Activated CD4-positive, alpha-beta T cell treated with anti-CD3 and anti-CD28 coated beads, Interleukin-2, amount 50 U/mL, for 4 hours (primary cell): ENCODE measurements at places on chromosomes 2 and 18.
A peak's percentile ranks its signal among the peaks of the same experiment; 100 is the strongest.

- DNase-seq: no peak
Measured at GRCh38 chr2:185381631-185382030, 357.0 kb upstream of the FSIP2 start.

DNA sequence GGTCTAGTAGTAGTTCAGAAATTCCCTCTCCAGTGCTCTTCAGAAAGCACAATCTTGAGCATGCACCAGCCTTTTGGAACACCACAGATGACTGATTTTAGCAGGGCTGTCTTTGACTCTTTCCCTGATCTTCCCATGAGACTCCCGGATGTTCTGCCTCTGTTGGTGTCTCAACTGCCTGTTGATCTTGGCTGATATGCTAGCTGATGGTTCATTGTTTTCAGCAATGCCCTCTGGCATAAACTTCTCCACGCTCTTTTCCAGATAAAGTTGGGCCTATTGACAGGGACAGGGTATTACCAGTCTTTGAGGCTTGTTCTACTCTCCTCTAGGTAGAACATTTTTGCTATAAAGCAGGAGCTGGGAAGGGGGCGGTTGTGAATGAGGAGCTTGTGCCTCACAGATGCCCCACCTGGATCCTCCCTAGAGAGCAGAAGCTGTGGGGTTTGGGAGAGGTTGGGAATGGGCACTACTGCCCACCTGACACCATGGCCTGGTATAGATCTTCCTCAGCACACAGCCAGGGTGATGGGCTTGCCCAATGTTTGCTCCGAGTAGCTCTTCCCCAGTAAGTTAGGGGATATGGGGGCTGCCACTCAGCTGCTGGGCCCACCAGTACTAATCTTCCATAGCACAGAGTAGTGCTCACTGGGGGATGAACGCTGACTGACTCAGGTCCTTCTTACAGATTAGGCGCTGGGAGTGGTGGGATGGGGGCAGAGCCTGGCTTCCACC is 111.3 kb downstream of the PTGR3 start:
- DNase-seq: no peak

DNA sequence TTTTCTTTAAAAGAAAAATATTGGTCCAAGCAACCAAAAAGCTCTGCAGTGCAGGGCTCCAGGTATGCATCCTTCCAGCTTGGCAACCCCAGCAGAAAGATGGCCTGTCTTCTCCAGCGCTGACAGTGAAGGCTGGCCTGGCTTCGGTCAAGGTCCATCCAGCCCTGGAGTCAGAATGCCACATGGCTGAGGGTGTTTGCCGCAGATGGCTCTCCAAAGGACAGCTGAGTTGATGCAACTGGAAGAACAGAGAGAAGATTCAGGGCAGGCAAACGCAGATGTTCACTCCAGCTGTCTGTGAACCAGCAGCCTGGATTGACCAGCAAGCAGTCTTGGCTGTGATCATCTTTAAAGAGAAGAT is 51.4 kb downstream of the MARCO start:
- DNase-seq: no peak

GRCh38 chr2:47373747-47374146 is 29.2 kb upstream of the MSH2 start:
- DNase-seq: no peak

DNA sequence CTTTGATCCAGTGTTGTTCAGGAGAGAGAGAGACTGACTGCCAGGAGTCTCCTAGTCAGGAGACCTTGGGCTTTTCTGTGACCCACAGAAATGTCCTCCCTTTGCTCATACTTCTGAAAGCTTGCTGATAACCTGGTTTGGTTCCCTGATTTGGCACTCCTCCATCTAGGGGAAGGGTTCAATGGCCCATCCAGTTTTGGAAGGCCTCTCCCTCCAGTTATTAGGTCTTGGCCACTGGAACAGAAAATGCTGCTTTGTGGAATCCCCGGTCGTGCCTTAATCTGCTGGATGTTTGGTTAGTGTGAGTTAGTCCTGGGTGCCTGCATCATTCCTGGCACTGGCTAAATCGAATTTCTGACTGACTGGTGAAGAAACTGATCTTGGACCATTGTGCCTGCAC is 35.7 kb downstream of the KDM3A start:
- DNase-seq: no peak

DNA sequence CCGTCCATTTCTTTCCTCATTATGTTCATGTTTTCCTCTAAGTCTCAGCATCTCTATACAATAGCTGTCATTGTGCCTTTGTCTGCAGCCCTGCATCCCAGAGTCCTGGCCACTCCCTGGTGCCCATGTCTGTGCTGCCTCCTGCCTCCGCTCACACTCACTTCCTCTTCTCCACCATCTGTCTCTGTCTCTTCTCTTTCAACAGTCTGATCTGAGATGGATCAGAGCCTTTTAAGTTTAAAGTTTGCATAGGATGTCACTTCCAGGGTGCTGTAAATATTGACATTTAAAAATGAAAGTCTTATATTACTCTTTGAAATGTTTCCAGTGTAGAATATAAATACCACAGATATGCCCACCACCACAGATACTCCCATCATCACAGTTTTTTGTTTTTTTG is 42.7 kb downstream of the UBE2F start:
- DNase-seq: no peak

DNA sequence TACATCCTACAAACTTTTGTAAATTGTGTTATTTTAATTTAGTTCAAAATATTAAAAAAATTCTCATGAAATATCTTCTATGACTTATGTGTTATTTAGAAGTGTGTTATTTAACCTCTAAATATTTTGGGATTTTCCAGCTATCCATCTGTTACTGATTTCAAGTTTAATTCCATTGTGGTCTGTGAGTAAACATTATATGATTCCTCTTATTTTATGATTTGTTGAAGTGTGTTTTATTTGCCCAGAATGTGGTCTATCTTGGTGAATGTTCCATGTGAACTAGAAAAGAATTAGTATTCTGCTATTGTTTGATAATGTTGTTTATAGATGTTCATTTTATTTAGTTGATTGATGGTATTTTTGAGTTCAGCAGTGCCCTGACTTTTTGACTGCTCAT is 136.0 kb downstream of the ZNF804A start:
- DNase-seq: no peak

DNA sequence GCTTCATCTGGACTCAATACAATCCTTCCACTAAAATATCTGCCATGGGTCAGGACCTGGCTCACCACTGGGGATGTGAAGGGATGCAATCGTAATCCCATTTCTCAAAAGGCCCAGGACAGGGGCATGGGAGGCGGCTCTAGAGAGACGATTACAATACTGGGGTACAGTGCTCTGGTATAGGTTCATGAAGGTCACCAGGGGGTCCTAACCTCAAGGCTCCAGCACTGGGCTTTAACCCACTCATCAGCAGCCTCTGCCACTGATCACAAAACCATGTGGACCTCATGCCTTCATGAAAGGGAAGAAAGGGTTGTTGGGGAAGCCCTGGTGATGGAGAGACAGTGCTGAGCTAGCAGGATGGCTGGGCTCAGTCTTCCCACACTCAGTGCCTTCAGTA is 48.8 kb downstream of the ADD2 start:
- no peak for DNase-seq

DNA sequence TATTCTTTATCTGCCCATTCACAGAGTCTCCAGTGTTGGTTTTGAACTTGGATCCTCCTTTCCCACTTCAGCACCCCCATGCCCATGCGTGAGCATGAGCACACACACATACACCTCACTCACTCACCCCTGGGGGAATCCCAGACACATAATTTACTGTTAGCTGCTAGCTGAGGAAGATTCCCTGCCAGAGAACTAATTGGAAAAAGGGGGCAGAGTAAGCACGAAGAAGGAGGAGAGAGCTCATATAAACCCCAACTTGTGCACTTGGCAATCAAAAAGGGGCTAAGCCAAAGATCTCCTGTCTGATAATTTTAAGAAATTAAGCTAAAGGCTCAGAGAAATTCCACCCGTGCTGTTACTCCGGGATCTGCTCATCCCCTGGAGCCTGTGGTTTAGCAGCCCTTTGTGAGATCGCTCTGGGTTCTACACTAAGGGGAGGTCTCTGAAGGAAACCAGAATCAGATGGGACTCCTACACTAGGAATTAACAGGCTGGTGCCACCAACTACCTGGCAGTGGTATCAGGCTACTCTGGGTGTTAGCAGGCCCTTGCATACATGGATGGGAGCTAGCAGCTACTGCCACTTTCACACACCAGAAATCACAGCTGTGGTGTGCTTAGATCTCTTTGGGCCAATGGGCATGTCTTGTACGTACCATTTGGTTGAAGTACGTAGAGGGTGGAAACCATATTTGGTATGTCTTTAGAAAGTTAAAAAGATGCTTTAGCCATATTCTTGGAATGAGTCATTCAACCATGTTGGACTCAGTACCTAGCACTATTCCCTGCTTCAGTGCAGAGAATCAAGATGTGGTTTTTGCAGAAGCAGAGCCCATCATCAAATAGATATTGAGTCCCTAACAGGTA is 95.6 kb upstream of the SLC14A2 start:
- no peak for DNase-seq

- no peak for DNase-seq
Measured at GRCh38 chr2:233600386-233600785, 17.0 kb upstream of the UGT1A8 start.

DNA sequence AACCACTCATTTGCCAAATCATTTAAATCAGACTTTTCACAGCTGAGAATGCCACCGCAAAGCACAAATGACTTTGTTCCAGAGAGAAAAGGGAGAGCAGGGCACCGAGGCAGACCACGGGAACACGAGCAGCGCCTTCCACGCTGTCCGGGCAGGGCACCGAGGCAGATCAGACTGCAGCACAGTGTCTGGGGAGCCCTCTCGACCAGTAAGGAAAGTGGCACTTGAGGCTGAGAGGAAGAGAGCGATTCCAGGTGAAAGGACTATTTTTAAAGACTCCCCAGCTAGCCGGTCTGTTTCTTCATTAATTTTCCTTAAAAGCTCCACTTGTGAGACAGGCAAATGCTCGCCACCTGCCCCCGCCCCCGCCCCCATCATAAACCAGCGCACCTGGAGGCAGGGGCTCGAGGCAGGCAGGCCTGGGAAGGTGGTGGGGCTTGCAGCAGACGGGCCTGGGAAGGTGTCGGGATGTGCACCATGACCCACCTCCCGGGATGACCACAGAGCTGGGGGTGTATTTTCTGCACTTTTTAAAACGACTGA is 80.9 kb upstream of the CTDP1 start:
- DNase-seq: no peak

DNA sequence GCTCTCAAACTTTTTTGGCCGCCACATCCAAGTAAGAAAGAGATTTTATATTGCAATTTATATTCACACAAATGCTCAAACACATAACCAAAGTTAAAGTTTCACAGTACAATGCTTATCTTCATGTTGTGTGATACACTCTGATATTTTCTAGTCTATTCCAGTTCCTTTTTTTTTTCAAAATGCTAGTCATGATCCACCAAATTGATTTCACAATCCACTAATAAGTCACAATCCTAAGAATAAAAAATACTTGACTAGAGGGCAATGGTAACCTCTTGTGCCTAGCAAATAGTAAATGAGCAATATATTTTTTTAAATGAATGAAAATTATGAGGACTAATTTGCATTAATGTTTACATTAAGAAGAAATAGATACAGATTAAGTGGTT is 5.8 kb upstream of the PTPN4 start:
- no peak for DNase-seq

- no peak for DNase-seq
Measured at GRCh38 chr2:165064743-165065142, 109.4 kb upstream of the SLC38A11 start.

DNA sequence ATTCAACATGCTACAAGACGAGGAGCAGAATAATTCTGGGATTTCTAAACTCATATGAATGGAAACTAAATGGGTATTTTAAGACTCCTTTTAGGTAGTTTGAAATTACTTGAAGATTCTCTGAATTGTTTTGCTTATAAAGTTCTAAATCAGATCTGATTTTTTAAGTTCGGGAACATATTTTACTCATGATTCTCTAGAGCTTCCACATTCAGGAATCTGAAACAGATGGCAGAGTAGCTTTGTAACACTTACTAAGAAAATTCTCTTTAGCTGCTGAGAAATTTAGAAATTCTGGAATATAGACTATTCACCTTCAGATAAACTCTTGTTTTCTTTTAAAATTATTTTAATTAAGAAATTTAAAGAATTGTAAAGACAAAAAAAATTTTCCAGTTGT is 13.7 kb downstream of the RBBP8 start:
- DNase-seq: no peak

DNA sequence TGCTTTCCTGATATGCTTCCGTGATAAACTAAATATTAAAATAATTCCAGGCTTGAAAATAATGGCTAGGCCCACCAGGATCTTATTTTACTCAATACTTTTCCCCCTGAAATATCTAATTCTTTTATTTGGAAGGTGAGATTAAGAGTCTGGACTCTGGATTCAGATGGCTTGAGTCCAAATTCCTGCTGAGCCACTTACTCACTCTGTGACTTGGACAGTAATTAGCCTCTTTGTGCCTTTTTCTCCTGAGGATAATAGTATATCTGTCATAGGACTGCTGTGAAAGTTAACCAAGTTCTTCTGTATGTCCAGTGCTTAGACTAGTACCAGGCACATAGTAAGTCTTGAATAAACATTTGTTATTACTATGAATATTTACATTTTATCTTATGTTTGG is 127.3 kb upstream of the ERBB4 start:
- no peak for DNase-seq

DNA sequence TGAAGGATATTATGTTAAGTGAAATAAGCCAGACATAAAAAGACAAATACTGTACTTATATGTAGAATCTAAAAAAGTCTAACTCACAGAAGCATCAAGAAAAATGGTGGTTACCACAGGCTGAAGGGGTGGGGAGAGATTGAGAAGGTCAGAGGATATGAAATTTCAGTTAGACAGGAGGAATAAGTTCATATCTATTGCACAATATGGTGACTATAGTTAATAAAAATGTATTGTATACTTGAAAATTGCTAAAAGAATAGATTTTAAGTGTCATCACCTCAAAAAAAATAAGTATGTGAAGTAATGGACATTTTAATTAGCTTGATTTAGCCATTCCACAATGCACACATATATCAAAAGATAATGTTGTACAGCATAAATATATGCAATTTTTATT is 19.8 kb downstream of the ACMSD start:
- DNase-seq: no peak

- peak; percentile 0 for DNase-seq
Measured at GRCh38 chr2:211455216-211455841, 898.9 kb downstream of the CPS1 start.

GRCh38 chr2:238159071-238159539 is 335 bp downstream of the ERFE start:
- DNase-seq: no peak

GRCh38 chr2:15594291-15595256 is 2.9 kb downstream of the DDX1 start:
- no peak for DNase-seq

GRCh38 chr2:109210431-109211200 is 81.6 kb downstream of the SH3RF3 start:
- DNase-seq: no peak

GRCh38 chr2:20567926-20568179 is 83.0 kb downstream of the HS1BP3 start:
- DNase-seq: no peak

- no peak for DNase-seq
Measured at GRCh38 chr2:204989877-204990276, 444.6 kb downstream of the PARD3B start.

- DNase-seq: peak; percentile 74
Measured at GRCh38 chr18:79523736-79524180, 128.0 kb downstream of the NFATC1 start.
